NCI-H1417 treated with DMSO at 0.1 percent for 48 hours (cell line): ENCODE measurements at places on chromosomes 7 and 10.

GRCh38 chr10:130438861-130439260 is 302.7 kb downstream of the GLRX3 start:
- DNase-seq = no peak

DNA sequence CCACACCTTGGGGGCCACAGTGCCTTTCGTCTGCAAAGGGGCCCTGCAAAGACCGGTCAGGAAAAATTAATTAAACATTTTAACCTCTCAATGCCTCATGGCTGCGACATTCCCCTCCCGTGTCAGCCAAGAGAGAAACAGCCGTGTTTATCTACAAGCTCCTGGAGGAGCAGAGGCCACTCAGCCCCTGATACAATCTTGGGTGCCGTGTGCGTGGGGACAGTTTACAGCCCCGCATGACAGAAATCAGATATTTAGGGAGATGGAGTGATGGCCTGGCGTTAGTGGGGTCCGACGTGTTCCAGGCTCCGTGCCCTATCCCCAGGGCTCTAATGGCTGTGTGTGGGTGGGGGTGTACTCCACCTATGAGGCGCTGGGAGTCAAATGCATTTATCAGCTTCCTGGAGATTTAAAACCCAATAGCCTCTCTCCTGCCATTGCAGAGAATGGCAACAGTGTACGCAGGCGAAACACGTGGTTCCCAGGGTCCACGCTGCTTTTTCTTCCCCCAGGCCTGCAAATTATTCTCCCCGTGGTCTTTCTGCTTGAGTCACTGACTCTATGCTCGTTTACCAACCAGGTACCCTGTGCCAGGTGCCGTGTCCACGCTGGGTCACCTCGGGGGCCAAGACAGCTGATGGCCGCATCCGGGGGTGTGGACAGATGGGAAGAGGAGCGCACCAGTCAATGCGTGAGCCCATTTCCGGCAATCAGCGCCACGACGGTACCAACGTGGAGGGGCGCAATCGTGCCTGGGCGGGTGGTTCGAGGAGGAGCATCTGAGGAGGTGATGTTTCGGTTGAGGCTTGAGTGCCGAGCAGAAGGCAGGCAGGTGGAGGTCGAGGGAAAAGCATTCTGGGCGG is 26.6 kb upstream of the PSMG3 start:
- DNase-seq = no peak

DNA sequence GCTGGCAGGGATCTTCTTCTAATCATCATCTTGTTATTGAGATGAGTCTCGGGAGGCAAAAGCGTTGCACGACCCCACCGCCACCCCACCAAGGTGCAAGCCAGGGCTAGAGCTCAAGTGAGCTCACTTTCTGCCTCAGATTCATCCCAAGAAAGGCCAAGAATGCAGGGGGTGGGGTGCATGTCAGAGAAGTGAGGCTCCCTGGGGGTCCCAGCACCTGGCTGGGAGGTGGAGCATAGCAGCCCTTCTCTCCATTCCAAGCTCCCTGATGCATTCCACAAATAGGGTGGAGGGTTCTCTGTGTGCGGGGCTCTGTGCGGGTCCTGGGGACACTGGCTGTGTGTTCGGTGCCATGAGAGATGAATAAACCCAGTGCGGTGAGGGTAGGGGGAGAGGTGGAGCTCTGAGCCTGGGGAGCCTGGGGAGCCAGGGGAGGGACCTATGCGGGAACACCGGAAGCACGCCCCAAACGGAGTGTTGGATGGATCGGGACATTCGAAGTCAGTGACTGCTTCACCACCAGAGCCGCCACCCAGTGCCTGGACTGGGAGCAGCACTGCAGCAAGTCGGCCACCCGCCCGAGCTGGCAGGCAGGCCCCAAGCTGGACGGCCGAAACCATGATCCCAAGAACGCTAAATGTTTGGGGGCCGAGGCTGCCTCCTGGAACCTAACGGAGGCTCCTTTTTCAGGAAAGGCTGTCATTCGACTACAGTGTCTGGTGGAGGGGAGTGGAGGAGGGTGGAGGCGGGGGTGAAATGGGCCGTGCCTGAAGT is 17.9 kb upstream of the HMX3 start:
- DNase-seq = no peak

GRCh38 chr10:53064614-53065013 is 292.0 kb upstream of the MBL2 start:
- DNase-seq = no peak

- no peak for DNase-seq
These were observed 70.9 kb downstream of the CARD11 start for GRCh38 chr7:2972835-2973161.

- no peak for DNase-seq
These were observed 327.1 kb downstream of the GLRX3 start for GRCh38 chr10:130463104-130463875.

- DNase-seq = peak; percentile 81
These were observed 107.5 kb downstream of the REEP3 start for GRCh38 chr10:63628526-63629362.

DNA sequence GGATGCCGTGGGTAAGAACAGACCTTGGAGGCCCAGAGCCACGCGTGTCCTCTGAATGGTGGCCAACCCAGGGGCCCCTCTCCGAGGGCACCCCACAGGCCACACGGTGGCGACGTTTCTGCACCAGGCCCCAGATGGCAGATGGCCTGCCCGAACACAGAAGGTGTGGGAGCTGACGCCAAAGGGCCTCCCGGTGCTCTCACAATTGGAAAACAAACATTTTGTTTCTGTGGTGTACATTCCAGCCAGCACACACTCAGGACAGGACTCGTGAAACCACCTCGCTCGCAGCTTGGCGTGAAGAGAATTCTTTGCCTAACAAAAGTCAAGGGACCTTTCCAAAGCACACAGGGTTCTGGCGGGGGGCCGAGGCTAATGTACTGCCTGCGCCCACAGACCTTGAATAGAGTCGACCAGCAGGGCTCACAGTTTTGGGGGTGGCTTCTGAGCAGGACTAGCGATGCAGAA is 112.1 kb downstream of the FAM53B start:
- no peak for DNase-seq
